ENCODE measurements at places on chromosomes 7 and 10. TPM values are rescaled to one million over a fixed set of nuclear protein-coding genes. Genes with fewer than 3 reads are reported as not detected.

Gene SFMBT2
- 1.9 TPM for total RNA-seq

Gene ACTL6B
- not detected for total RNA-seq

Gene SLC13A1
- not detected for total RNA-seq

Gene CTAGE4
- total RNA-seq, result not detected

Gene EBLN1
- not detected for total RNA-seq

Gene RNF32
- total RNA-seq, result 0.26 TPM

All from dermis microvascular lymphatic vessel endothelial cell (primary cell).